ENCODE measurements at places on chromosomes 5 and 9. TPM values are rescaled to one million over a fixed set of nuclear protein-coding genes. Genes with fewer than 3 reads are reported as not detected.

ARSK gene
- 3.5 TPM for total RNA-seq

CYLC2 gene
- not detected for total RNA-seq

LHX2 gene
- 0.97 TPM for total RNA-seq

CFAP90 gene
- total RNA-seq, result not detected

TAF1L gene
- total RNA-seq, result 0.20 TPM

C9orf153 gene
- 0.96 TPM for total RNA-seq

SEMA5A gene
- 2.8 TPM for total RNA-seq

STPG3 gene
- total RNA-seq, result 0.52 TPM

NOXA1 gene
- 0.15 TPM for total RNA-seq

PCDHGA7 gene
- total RNA-seq, result 0.36 TPM

SCGB3A1 gene
- not detected for total RNA-seq

FAM78A gene
- total RNA-seq, result 1.5 TPM

PTPA gene
- 56.5 TPM for total RNA-seq

GTF3C5 gene
- 41.4 TPM for total RNA-seq

PGM5 gene
- total RNA-seq, result 2.4 TPM

PCDHA11 gene
- total RNA-seq, result 3.5 TPM

C9orf50 gene
- not detected for total RNA-seq

GIN1 gene
- 7.3 TPM for total RNA-seq

PRUNE2 gene
- total RNA-seq, result 3.1 TPM
